ENCODE measurements at places on chromosomes 13 and 19. TPM values are rescaled to one million over a fixed set of nuclear protein-coding genes. Genes with fewer than 3 reads are reported as not detected.

- no peak for DNase-seq
Observed at GRCh38 chr13:27168906-27169657, 2.5 kb downstream of the USP12 start.

DNA sequence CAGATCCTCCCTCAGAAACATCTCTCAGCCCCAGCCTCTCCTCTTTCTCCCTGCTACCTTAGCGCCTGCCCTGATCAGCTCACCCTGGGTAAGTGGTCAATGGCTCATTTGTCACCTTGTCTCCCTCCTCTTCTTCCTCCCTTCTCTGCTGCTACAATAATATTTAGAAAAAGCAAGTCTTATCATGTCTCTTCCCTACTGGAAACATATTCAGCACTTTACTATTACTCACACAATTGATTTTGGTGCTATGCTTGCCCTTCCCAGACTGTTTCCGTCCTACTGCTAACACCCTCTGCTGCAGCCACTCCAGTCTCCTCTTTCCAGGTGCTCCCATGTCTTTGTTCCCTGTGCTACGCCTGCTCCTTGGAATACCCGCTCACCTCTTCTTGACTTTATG is 35.8 kb downstream of the ESD start:
- no peak for DNase-seq

GRCh38 chr19:45995715-45996385 is 583 bp downstream of the CCDC61 start:
- no peak for DNase-seq

- peak; percentile 84 for DNase-seq
Observed at GRCh38 chr19:12983542-12984142, 11.6 kb upstream of the NFIX start.

- DNase-seq, result no peak
Observed at GRCh38 chr19:30722186-30722585, 350.0 kb downstream of the ZNF536 start.

- no peak for DNase-seq
Observed at GRCh38 chr19:19113040-19113626, 25.1 kb downstream of the TMEM161A start.

DNA sequence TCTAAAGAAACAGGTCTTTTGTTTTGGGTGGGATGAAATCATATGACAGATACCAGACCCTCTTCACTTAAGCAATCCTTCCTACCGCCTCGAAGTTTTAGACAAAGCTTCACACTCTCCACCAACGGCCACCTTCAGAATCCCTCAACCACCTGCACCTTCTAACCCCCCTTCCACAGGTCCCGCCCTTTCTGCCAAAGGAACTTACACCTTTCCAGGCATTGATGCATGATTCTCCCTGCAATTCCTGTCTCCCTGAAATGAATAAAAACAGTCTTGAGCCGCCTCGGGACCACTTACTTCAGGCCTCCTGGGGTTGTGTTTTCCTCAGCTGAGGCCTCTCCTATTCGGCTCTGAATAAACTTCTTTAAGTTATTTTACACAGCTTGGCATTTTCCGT is 859 bp downstream of the ZNF433 start:
- no peak for DNase-seq

Gene PCDH20
- not detected for total RNA-seq

Gene ZNF69
- 2.4 TPM for total RNA-seq

Data from CD4-positive, alpha-beta T cell (primary cell).